IPS DF 6.9 (cell line): ENCODE measurements at places on chromosomes 2 and 18.

GRCh38 chr2:209619782-209620181 is 151.8 kb upstream of the UNC80 start:
- no peak overlapping the region for H3K27ac ChIP-seq
- H3K4me1 ChIP-seq, result 0 out of 2 replicates have a peak, but pooled peaks cover 2% of the 10 kb centered on the region

GRCh38 chr18:9771977-9772660 is 64.0 kb downstream of the RAB31 start:
- H3K36me3 ChIP-seq, result no peaks in the 10 kb centered on the region
- H3K27ac ChIP-seq, result no peak overlapping the region
- H3K4me1 ChIP-seq, result 0 out of 2 replicates have a peak, but pooled peaks cover 2% of the 10 kb centered on the region
- H3K27me3 ChIP-seq, result no peaks in the 10 kb centered on the region

- H3K4me1 ChIP-seq, result no peaks in the 10 kb centered on the region
- H3K4me3 ChIP-seq, result no peak overlapping the region
- no peaks in the 10 kb centered on the region for H3K27me3 ChIP-seq
- H3K27ac ChIP-seq, result no peak overlapping the region
These were observed 255.7 kb downstream of the HNMT start for GRCh38 chr2:138219961-138220360.

DNA sequence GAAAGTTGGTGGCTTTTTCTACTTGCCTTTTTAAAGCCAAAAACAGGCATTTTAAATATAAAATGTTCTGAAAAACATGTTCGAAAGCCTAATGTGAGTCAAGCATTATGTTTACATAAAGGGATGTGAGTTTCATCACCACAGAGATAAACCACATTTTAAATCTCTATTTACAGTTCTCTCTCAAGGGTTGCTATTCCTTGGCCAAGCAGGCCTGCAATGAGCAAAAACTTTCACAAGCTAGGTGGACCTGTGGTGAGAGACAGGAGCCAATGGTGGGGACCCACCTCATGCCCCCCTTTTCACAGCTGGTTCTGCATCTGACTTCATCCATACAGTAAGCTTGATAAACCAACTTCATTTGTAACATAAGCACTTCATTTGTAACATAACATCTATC is 65.1 kb downstream of the CUL3 start:
- no peaks in the 10 kb centered on the region for H3K27me3 ChIP-seq
- H3K36me3 ChIP-seq, result no peaks in the 10 kb centered on the region
- no peak overlapping the region for H3K27ac ChIP-seq
- H3K4me1 ChIP-seq, result peaks cover 2% of the 10 kb centered on the region; the same call in 1 of the 2 replicates

DNA sequence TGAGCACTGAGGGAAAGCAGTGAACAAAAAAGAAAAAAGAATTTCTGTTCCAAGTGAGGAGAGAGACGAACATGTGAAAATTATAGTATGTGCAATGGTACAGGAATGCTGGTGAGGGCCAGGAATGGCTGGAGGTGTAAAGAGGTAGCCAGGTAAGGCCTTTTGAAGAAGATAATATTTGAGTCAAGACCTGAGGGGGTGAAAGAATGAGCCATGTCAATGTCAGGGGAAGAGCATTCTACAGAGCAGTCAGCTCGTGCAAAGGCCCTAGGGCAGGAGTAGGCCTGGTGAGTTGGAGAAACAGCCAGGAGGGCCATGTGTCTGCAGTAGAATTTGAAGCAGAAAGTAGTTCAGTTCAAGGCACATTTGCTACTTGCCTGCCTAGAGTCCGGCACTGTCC is 12.4 kb upstream of the RPL31 start:
- no peak overlapping the region for H3K27ac ChIP-seq
- DNase-seq, result no peak
- H3K4me1 ChIP-seq, result no peaks in the 10 kb centered on the region; the same call in 1 of the 2 replicates
- H3K4me3 ChIP-seq, result no peak overlapping the region

GRCh38 chr2:127011796-127012195 is 95.2 kb downstream of the BIN1 start:
- no peak for DNase-seq
- no peaks in the 10 kb centered on the region for H3K36me3 ChIP-seq
- no peak overlapping the region for H3K4me3 ChIP-seq

- DNase-seq, result no peak
- H3K4me1 ChIP-seq, result no peaks in the 10 kb centered on the region; the same call in 1 of the 2 replicates
- H3K27me3 ChIP-seq, result no peaks in the 10 kb centered on the region
- H3K27ac ChIP-seq, result no peak overlapping the region
- 0 out of 2 replicates have a peak, but pooled peaks cover 3% of the 10 kb centered on the region for H3K36me3 ChIP-seq
These were observed 643 bp downstream of the RMC1 start for GRCh38 chr18:23503963-23504344.

DNA sequence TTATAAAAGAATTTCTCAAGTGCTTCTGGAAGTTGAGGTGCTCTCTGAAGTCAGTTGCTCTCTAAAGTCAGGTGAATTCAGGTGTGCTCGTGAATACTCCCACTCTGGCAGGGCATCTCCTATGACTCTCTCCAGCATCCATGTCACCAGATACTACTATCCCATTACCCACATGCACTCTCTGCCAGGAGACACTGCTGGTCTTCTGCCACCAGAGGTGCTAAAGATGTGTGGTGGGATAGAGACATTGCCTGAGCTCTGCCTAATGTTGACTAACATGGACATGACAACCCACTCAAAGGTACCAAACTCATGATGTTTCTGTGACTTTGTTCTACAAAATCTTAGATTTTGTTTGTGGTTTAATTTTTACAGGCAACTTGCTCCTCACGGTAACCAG is 106.4 kb upstream of the HNRNPA3 start:
- H3K36me3 ChIP-seq, result no peaks in the 10 kb centered on the region
- no peak overlapping the region for H3K4me3 ChIP-seq

- no peaks in the 10 kb centered on the region for H3K27me3 ChIP-seq
- no peaks in the 10 kb centered on the region for H3K4me1 ChIP-seq
- H3K27ac ChIP-seq, result no peak overlapping the region
- no peaks in the 10 kb centered on the region for H3K36me3 ChIP-seq
- no peak overlapping the region for H3K4me3 ChIP-seq
These were observed 85.1 kb downstream of the UGP2 start for GRCh38 chr2:63926815-63927214.

- H3K4me3 ChIP-seq, result no peak overlapping the region
- H3K27ac ChIP-seq, result no peak overlapping the region
- no peak for DNase-seq
- no peaks in the 10 kb centered on the region for H3K36me3 ChIP-seq
These were observed 26.2 kb downstream of the SH2D6 start for GRCh38 chr2:85444629-85445172.

DNA sequence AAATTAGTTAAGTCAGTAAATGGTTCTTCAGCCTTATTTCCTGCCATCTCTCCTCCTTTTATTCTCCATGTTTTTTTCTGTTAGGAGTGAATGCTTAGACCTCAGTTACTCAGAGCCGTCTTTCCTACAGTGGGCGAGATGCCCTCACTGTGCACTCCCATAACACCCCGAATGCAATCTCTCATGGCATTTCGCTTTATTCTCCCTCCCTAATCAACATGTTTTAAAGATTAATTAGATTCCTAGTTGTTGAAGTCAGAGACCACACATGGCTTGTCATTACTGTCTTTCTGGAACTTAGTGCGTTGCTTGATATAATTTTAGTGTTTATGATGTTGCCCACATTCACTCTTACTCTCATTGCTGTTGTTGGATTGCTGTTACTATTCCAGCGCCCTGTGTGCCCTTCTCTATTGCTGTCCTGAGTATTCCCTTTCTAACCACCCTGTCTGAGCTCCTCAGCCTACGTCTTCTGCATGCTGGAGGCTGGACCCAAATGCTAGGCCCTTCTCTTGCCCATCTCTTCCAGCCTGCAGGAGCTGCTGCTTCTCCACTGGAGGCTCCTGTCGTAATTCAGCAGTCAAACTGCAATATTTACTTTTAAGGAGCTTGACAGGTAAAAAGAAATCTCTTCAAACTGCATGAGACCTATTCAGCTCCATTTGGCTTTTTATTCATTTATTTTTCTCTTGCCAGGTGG is 99.3 kb downstream of the MAP2 start:
- no peaks in the 10 kb centered on the region for H3K27me3 ChIP-seq
- H3K4me3 ChIP-seq, result no peak overlapping the region
- no peak overlapping the region for H3K27ac ChIP-seq
- no peaks in the 10 kb centered on the region for H3K4me1 ChIP-seq
- H3K36me3 ChIP-seq, result no peaks in the 10 kb centered on the region

GRCh38 chr18:71505526-71505925 is 1038.6 kb downstream of the CBLN2 start:
- no peaks in the 10 kb centered on the region for H3K36me3 ChIP-seq
- no peaks in the 10 kb centered on the region for H3K4me1 ChIP-seq
- DNase-seq, result no peak
- H3K27me3 ChIP-seq, result no peaks in the 10 kb centered on the region
- no peak overlapping the region for H3K27ac ChIP-seq
- no peak overlapping the region for H3K4me3 ChIP-seq
